ENCODE measurements at places on chromosomes 2 and 18.

- no peaks in the 10 kb centered on the region for H3K36me3 ChIP-seq
- H3K27me3 ChIP-seq = no peaks in the 10 kb centered on the region
- H3K4me1 ChIP-seq = peaks cover under 1% of the 10 kb centered on the region
- H3K27ac ChIP-seq = no peak overlapping the region
- DNase-seq = no peak
- no peak overlapping the region for H3K4me3 ChIP-seq
These were observed 310.2 kb upstream of the ID2 start for GRCh38 chr2:8371653-8372052.

DNA sequence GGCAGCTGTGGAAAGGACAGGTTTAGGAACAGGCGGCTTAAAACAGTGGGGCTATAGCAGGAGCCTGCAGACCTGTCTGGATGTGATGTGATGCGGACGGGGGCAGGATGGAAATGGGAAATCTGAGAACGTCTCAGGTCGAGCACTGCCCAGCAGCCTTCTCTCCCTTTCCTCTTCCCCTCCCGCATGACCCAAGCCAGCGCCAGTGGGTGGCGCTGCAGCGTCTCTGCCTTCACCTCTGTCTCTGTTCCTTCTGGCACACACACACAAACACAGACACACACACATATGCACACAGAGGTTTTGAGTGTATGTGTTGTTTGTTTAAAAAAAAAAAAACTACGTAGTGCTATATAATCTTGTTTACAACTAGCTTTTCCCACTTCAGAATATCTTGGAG lies 82.0 kb upstream of the SLC66A3 start:
- H3K4me1 ChIP-seq = no peaks in the 10 kb centered on the region
- no peak for DNase-seq
- no peak overlapping the region for H3K4me3 ChIP-seq
- no peak overlapping the region for H3K27ac ChIP-seq

GRCh38 chr2:153871231-153872221 lies at the start of gene GALNT13:
Gene GALNT13, plus strand, starts transcription at chr2:153871922.
- no peaks in the 10 kb centered on the region for H3K36me3 ChIP-seq
- H3K27me3 ChIP-seq = peaks cover 35% of the 10 kb centered on the region
- H3K4me1 ChIP-seq = no peaks in the 10 kb centered on the region
- DNase-seq = no peak
- no peak within 1 kb of the TSS for H3K4me3 ChIP-seq

- no peak for DNase-seq
- H3K27me3 ChIP-seq = no peaks in the 10 kb centered on the region
- no peaks in the 10 kb centered on the region for H3K4me1 ChIP-seq
These were observed 15.5 kb upstream of the PDK1 start for GRCh38 chr2:172540421-172540820.

DNA sequence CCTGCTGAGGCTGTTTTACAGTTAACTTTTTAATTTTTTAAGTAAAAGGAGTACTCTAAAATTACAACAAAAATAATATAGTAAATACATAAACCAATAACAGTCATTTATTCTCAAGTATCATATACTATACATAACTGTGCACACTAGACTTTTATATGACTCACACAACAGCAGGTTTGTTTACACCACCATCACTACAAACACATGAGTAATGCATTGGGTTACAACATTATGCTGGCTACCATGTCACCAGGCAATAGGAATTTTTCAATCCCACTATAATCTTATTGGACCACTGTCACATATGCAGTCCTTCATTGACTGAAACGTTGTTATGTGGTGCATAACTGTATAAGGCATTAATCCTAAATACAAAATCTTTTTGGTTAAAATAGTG lies 42.5 kb downstream of the RASGRP3 start:
- DNase-seq = no peak
- no peak overlapping the region for H3K4me3 ChIP-seq
- no peak overlapping the region for H3K27ac ChIP-seq
- H3K4me1 ChIP-seq = no peaks in the 10 kb centered on the region
- H3K27me3 ChIP-seq = no peaks in the 10 kb centered on the region

DNA sequence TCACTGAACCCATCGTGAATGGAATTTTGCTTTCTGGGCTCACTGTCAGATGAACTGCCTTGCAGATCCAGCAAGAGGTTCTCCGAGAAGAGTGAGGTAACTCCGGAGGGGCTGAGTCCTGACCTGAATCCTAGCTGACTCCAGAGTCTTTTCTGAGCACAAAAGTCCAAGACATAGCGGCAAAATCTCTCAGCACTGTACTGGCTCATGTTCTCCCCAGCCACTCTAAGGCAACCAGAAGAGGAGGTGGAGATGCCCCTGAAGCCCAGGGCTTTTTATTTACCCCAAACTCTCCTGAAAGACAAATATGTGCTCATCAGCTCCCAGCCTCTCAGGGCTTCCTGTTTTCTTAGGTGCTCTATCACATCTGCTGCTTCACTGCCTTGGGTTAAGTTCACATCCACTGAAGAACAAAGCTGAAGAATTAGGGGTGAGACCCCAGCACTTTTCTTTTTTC lies 221.8 kb downstream of the MREG start:
- no peaks in the 10 kb centered on the region for H3K36me3 ChIP-seq
- H3K27me3 ChIP-seq = no peaks in the 10 kb centered on the region
- H3K4me3 ChIP-seq = no peak overlapping the region
- H3K4me1 ChIP-seq = peaks cover 4% of the 10 kb centered on the region
- no peak for DNase-seq

GRCh38 chr2:143918465-143918989 lies 601.4 kb downstream of the ZEB2 start:
- DNase-seq = no peak
- no peaks in the 10 kb centered on the region for H3K27me3 ChIP-seq
- H3K27ac ChIP-seq = no peak overlapping the region
- H3K4me1 ChIP-seq = no peaks in the 10 kb centered on the region
- no peaks in the 10 kb centered on the region for H3K36me3 ChIP-seq

- H3K4me1 ChIP-seq = no peaks in the 10 kb centered on the region
- no peak for DNase-seq
- H3K36me3 ChIP-seq = no peaks in the 10 kb centered on the region
- no peaks in the 10 kb centered on the region for H3K27me3 ChIP-seq
- H3K4me3 ChIP-seq = no peak overlapping the region
- no peak overlapping the region for H3K27ac ChIP-seq
These were observed 354.8 kb downstream of the INSIG2 start for GRCh38 chr2:118442996-118443553.

DNA sequence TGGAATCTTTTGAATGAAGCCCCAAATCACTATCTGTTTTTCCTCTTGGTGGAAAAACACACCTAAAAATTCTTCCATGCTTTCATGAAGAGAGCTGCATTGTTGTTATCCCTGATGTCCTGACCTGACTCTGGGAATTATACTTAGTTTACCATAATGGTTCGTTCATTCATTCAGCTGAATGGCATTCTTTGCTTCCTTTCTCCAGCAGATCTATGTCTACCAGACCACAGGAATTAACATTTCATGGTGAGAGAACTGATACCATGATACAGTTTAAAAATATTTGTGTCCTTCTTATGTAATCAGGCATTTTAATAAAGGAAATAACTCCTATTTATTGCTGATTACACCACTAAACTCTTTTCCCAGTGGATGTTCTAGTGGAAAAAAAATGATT lies 11.1 kb upstream of the SLC4A10 start:
- no peak overlapping the region for H3K27ac ChIP-seq
- no peak for DNase-seq
- H3K4me3 ChIP-seq = no peak overlapping the region
- no peaks in the 10 kb centered on the region for H3K36me3 ChIP-seq
- H3K4me1 ChIP-seq = no peaks in the 10 kb centered on the region

DNA sequence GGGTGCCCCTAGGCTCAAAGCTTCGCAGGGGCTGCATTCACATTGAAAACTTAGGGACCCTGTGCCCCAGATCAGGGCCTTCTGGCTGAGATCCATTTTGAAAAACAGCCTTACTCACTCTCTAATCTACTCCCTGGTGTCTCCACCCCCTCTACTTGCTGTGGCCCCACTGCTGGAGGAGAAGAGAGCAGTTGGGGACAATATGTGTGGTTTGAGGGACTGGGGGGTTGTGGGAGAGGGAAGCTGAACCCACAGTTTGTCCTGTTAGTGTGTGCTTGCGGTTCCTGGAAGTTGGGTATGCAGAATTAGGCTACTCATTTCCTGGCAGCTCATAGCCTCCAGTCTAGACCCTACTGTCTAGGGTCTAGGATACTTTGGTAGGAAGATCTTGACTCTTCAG lies 211.4 kb downstream of the PRKCE start:
- no peak overlapping the region for H3K27ac ChIP-seq
- H3K27me3 ChIP-seq = no peaks in the 10 kb centered on the region
- no peak for DNase-seq
- peaks cover 9% of the 10 kb centered on the region for H3K4me1 ChIP-seq
- no peaks in the 10 kb centered on the region for H3K36me3 ChIP-seq
- no peak overlapping the region for H3K4me3 ChIP-seq

- no peaks in the 10 kb centered on the region for H3K4me1 ChIP-seq
- no peak for DNase-seq
- H3K36me3 ChIP-seq = peaks cover 16% of the 10 kb centered on the region
- no peak overlapping the region for H3K4me3 ChIP-seq
- H3K27ac ChIP-seq = no peak overlapping the region
- no peaks in the 10 kb centered on the region for H3K27me3 ChIP-seq
These were observed 232.8 kb downstream of the MBD5 start for GRCh38 chr2:148253685-148254084.

- H3K4me3 ChIP-seq = no peak overlapping the region
- peaks cover 51% of the 10 kb centered on the region for H3K27me3 ChIP-seq
- no peaks in the 10 kb centered on the region for H3K36me3 ChIP-seq
These were observed 199.8 kb downstream of the CLIP4 start for GRCh38 chr2:29314816-29315571.

- H3K27me3 ChIP-seq = no peaks in the 10 kb centered on the region
- H3K27ac ChIP-seq = no peak overlapping the region
- H3K4me3 ChIP-seq = no peak overlapping the region
- no peaks in the 10 kb centered on the region for H3K36me3 ChIP-seq
- H3K4me1 ChIP-seq = no peaks in the 10 kb centered on the region
These were observed 27.9 kb downstream of the HNMT start for GRCh38 chr2:137992039-137992646.

GRCh38 chr2:604385-604784 lies 72.8 kb downstream of the TMEM18 start:
- no peaks in the 10 kb centered on the region for H3K4me1 ChIP-seq
- no peaks in the 10 kb centered on the region for H3K27me3 ChIP-seq
- H3K4me3 ChIP-seq = no peak overlapping the region
- no peaks in the 10 kb centered on the region for H3K36me3 ChIP-seq
- H3K27ac ChIP-seq = no peak overlapping the region

DNA sequence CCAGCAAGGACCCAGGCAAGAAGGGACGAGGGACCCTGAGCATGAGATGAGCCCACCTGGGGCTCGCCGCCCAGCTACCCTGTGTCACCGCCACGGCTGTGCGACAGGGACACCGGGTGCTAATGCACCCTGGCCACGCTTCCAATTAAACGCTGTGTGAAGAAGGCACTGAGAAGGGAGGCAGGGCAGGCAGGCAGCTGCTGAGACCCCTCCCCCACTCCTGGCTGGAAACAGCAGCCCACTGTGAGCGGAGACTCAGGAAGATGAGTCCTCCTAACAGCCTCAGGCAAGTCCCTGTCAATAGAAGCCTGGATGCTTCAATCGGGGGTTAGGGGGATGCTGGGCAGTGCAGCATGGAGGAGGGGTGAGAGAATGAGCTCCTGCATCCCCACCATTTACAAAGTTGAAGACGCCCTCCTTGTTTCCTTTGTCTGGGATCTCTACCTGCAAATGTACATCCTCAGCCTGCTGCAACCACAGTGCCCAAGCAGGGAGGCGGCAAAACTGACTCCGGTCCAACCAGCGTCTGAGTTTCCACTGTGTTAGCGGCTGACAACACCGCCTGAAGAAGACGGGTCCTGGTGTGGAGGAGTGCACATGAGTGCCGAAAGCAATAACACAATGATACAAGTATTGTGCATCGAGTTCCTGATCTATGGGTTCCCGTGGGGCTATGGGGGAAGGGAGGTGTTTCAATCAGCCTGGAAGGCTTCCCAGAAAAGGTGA lies 12.8 kb downstream of the TMEM163 start:
- no peak overlapping the region for H3K4me3 ChIP-seq
- no peak for DNase-seq
- no peak overlapping the region for H3K27ac ChIP-seq
- peaks cover 4% of the 10 kb centered on the region for H3K4me1 ChIP-seq

GRCh38 chr2:182319556-182320505 lies 107.0 kb downstream of the PDE1A start:
- no peaks in the 10 kb centered on the region for H3K36me3 ChIP-seq
- H3K4me1 ChIP-seq = no peaks in the 10 kb centered on the region
- H3K4me3 ChIP-seq = no peak overlapping the region
- H3K27ac ChIP-seq = no peak overlapping the region

DNA sequence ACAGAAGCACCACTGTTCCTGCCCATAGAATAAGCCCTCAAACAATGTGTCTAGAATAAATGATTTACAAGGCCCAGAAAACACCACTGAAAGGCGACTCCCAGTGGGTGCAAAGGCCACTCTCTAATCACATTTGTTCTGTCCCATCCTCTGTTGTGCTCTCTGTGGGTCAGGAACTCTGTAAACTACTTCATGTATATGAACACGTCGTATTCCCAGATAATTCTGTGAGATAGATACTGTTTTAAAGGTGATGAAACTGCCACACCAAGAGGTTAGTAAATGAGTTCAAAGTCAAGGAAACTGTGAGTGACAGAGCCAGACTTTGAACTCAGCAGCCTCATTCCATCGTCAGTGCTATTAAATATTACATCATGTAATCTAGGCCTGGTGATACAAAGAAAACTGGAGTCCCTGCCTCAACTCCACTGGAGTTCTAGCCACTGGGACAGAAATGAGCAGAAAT lies 269.7 kb upstream of the DCC start:
- no peaks in the 10 kb centered on the region for H3K36me3 ChIP-seq
- DNase-seq = no peak
- no peak overlapping the region for H3K27ac ChIP-seq
- no peak overlapping the region for H3K4me3 ChIP-seq
- H3K27me3 ChIP-seq = no peaks in the 10 kb centered on the region

DNA sequence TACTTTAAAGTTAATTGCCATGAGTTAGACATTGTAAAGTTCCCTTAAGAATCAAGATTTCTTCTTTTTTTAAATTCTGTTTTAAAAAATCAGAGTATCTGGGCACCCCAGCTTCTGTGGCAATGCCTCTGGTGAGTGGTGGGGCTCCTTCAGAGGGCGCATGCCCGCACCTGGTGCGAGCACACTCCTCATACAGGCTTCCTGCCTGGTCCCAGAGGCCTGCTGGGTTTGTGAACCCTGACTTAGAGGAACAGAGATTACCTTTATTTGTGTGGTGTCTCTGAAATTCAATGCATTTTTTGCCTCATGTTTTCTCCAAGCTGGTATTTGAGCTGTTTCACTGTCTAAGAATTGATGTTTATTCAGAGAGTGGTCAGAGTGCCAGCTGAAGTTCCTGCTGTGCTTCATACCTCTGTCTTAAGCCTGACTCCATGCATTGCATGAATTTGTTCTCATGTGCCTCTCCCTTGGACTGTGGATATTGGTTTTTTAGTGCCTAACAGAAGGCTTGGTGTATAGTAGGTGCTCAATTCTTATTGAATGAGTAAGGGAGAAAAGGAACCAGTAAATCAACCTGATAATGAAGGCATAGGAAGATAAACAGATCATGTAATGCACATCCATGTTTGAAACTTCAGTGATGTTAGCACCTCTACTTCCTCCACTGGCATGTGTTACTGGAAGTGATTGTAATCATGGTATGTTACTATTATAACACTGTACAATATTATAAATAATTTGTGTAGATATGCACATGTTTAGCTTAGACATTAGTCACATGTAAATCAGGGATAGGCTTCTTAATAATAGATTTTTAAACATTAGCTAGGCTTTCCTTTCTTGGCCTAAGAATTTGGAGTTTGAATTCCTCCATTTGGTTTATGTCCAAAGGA lies 29.0 kb downstream of the PHLPP1 start:
- DNase-seq = peak; percentile 49
- no peaks in the 10 kb centered on the region for H3K27me3 ChIP-seq
- no peak overlapping the region for H3K4me3 ChIP-seq
- H3K4me1 ChIP-seq = peaks cover 15% of the 10 kb centered on the region
- H3K27ac ChIP-seq = peak overlapping the region; percentile 22
